ENCODE measurements at places on chromosomes 1 and 21.

GRCh38 chr1:222240536-222241181 lies 307.2 kb downstream of the HHIPL2 start:
- DNase-seq = no peak

- DNase-seq = no peak
Measured at GRCh38 chr1:56526571-56527174, 52.7 kb downstream of the PLPP3 start.

- DNase-seq = no peak
Measured at GRCh38 chr1:39954324-39954869, 548 bp upstream of the MFSD2A start.

DNA sequence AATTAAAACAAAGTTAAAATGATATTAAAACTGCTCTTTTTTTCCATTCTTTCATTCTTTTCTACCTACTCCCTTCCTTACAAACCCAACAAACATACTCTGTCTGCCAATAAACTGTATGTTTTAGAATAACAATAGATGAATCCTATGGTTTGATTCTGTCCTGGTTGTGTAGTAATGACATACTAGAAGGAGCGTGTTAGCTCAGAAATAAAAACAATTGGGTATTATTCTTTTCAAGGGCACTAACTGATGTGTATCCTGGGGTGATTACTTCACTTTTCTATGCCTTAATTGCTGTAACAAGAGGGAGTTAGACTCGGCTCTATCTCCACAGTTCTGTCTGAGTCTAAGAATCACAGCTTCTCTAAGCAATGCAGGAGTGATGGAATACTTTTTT lies 194.4 kb downstream of the GIPC2 start:
- DNase-seq = no peak

- DNase-seq = no peak
Measured at GRCh38 chr1:43536864-43537358, 6.2 kb downstream of the PTPRF start.

DNA sequence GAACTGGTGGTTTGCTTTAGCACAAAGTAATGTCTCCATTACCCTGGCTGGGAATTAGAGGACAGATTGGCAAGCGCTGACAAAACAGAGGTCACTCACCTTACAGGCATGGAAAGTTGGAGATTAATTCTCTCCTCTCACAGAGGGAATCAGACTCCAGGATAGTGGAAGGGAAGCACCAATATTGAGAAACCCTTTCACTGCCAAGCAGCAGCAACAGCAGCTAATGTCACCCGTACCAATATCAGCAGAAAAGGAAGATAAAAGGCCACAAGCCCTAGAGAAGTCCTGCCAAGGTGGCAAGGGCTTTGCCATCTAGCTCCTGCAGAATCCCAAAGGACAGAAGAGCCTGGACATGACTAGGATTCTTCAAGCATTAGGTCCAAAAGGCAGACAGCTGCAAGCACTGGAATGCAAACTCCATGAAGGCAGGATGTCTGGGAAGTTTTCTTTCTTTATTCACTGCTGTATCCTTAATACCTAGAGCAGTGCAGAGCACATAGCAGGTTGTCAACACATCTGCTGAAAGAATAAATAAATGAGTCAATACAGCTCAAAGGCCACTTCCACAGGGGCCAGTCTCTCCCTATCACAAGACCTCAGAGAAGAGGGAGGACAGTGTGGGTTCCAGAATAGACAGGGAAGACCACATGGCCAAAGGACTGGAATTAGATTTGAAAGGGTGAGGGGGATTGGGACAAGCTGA lies 57.2 kb downstream of the ERI3 start:
- DNase-seq = no peak

DNA sequence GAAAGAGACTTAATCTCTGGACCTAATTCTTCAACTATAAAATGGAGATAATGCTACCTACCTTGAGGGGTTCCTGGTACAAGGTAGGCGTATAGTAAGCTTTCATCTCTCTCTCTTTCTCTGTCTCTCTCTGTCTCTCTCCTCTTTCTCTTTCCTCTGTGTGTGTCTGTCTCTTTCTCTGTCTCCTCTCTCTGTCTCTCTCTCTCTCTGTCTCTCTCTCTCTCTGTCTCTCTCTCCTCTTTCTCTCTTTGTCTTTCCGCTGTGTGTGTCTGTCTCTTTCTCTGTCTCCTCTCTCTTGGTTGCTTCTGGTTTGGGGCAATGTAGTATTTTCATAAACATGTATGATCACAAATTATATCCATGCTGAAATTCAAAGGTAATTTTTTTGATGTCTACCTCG lies 76.1 kb upstream of the UBE2U start:
- no peak for DNase-seq

DNA sequence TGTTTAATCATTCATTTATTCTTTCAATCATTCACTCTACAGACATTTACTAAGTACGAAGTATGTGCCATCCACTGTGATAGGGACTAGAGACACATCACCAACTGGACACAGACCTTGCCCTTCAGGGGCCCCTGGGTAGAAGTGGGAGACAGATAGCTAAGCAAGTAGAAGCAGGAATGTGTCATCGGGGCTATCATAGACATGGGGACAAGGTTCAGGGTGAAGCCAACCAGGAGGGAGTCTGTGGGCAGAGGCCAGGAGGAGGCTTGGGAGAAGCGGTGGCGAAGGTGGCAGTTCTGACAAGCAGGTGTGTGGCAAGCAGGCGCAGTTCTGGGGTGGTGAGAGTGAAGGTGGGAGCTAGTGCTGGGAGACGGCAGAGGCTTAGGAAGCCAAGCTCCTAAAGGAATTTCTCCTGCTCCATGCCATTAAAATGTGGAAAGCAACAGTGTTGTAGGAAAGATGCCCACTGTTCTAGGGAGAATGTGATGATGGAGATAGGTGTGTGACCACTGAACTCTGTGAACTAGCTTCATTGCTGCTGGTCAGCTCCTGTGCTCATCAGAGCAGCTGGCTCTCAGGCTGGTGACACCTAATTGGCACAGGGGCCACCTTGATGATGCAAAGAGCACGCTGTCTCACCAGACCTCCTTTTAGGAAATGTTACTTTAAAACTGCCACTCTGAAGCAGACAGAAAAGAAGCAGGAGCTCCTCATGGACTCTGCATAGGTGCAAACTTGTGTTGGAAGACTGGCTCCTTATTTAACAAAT lies 79.7 kb upstream of the LPGAT1 start:
- no peak for DNase-seq

- DNase-seq = no peak
Measured at GRCh38 chr1:172607145-172607544, 51.8 kb upstream of the FASLG start.

GRCh38 chr1:9406111-9406510 lies 113.4 kb downstream of the SPSB1 start:
- DNase-seq = no peak

- DNase-seq = no peak
Measured at GRCh38 chr1:225940385-225941151, 452 bp downstream of the LEFTY2 start.

DNA sequence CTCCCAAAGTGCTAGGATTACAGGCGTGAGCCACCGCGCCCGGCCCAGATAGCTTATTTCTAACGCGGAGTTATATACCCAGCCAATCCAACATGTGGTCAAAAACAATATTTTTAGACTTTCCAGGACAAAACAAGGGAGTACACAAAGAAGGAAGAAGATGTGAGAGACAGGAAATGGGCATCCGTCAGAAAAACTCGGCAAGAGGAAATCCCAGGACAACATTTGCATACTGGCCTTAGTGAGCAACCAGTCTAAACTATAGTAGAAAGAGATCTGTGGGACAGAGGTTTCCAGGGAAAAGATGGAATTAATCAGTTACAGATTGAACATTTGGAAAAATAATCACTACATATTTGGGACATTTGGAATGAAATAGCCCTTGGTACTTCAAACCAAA lies 11.4 kb downstream of the ARMH1 start:
- no peak for DNase-seq

DNA sequence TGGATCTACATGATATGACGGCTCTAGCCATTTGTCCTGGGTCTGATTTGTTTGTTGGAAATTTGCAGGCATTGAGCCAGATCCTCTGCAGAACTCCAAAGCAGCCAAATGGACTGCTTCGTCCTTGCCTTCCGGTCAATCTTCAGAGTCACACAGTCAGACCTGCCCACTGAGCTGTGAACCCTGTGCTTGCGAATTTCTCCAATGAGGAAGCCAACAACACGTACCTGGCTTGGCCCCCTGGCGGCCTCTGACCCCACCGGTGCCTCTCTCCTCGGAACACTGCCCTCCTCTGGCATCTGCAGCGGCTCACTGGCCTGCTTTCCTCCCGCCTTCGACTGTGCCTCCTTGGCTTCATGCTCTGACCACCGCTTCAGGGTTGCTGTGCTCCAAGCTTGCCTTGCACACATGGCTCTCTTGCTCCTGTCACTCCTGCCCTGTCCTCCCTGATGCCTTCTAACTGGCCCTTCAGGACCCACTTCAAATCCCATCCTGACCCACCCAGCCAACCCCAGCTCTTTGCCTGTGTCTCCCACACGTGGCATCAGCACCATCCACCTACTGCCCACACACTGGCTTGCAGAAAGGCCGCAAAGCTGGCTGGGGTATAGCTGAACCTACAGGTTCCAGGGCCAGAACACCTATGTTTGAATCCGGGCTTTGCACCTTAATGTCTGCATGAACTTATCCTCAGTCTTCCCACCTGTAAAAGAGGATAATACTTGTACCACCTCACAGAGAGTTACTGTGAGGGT lies 128.2 kb downstream of the KCNN3 start:
- DNase-seq = peak; percentile 72

- no peak for DNase-seq
Measured at GRCh38 chr1:151144474-151145303, 1.7 kb downstream of the SEMA6C start.

DNA sequence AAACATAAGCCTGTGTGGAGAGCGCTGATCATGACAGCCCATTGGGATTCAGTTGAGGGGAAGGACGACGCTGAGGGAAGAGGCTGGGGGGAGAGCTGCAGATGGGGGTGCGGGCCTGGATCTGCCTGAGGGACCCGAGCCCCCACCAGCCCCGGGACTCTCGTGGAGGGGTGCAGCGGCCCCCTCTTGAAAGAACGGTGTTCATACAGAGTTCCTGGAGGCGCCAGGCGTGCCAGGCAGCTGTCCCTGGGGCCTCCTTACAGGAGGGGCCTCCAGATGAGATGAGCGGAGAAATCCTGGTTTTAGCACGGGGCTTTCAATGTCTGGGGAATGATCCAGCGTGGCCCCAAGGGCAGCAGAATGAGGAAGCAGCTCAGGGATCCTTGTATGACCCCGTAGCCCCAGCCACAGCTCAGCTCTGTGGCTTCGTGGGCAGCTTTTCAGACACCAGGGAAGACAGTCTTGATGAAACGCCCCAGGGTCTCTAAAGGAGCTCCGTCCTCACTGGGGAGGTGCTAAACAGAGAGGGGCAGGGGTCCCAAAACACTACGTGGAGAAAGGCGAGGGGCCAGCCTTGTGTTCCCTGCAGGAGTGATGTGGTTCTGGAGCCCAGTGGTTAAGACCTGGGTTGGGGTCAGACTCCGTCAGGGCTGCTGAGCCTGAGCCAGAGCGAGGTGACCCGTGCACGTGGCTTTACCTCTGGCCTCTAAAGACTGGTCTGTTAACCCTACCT lies 7.2 kb upstream of the DSCAM start:
- DNase-seq = no peak

DNA sequence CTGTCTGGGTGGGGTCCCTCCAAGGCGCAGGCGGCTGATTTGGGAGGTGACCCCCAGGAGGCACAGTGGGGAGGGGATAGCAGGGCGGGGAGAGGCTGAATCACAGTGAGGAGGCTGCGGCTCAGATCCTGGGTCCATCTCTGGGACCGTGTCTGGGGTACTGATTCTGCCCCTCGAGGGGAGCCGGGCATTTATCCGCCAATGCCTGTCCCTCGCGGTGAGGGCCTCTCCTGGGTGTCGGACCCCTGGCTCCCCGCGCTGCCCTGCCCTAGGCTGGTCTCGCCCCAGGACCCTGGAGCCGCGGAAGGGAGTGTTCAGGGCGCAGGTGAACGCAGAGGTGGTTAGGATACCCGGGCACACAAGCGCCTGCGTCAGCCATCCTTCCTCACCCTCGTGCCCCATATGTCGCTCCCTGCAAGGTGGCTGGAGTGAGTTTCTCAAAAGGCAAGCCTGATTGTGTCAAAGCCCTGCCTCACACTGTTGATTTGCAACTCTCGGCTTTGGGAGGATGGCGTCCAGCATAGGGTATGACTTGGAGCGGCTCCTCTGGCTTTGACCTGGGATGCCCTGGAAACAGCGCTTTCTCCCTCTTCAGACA lies 530.9 kb downstream of the PTPRU start:
- DNase-seq = no peak

DNA sequence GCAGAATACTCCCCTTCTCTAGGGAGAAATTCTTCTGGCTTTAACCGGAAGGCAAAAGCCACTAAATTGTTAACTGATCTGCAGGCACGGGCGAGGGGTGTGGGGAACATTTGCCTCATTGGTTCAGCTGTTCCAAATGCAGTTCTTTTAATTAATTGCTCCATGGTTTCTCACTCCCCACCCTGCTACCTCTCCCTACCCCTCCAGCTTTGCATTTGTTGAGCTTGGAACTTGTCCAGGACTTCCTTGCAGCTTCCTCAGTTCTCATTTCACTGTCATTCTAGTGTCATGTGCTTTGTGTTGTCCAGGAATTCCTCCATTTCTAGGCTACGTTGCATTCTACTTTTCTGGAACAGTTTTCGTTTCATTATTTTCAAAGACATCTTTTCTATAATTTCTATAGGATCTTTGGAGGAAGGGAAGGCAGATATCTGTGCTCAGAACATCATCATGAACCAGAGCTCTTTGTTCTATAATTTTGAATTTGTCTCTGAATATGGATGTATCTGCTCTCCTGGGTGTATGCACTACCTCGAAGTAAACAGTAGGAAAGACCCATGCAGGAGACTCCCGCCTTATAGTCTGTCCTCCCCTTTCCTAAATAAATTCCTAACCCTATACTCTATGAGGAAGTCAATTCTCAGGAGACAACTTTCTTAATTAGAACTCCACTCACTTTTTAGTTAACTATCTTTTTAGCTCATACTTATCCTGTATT lies 132.4 kb upstream of the LMO4 start:
- DNase-seq = no peak

- DNase-seq = no peak
Measured at GRCh38 chr21:18248171-18248570, 3.5 kb downstream of the CHODL start.

DNA sequence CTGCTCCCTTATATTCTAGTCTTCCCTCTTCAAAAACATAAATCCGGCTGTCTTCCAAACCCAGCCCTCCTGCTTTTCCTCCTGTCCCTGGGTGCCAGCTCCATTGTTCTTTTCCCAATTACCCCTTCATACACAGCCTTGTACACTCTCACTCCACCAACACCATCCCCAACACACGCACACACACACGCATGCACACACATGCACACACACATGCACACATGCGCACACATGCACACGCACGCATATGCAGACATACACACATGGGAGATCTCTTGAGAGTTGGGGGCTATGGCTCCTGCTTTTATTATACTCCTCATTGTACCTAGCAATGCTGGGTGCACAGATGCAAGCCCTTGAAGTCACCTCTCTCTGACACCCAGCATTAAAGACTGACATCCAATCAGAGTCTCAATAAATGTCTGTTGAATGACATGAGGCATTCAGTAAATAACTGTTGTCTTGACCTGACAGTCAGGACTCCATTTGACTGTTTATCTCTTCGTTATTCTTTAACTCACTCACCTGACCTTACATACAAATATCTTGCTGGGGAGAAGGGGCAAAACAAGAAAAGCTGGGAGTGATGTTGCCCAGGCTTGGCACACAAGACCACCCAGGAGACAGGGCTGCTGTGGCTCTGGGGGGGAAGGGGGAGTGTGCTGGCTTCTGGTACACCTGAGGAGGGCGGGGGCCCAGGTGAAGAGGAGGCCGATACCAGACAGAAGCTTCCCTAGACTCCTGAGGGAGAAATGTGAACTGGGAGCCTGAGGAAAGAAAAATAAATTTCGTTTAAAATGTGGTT lies 16.0 kb downstream of the ABCA4 start:
- DNase-seq = no peak

Measured in iPS DF 19.7 (cell line).